ENCODE measurements at places on chromosomes 4 and X.

GRCh38 chrX:48957477-48957826 lies at the start of gene OTUD5:
Gene OTUD5, minus strand, starts transcription at chrX:48957607. Its CDS starts 37 bp downstream, at chrX:48957570.
- ATAC-seq: peak; percentile 35

DNA sequence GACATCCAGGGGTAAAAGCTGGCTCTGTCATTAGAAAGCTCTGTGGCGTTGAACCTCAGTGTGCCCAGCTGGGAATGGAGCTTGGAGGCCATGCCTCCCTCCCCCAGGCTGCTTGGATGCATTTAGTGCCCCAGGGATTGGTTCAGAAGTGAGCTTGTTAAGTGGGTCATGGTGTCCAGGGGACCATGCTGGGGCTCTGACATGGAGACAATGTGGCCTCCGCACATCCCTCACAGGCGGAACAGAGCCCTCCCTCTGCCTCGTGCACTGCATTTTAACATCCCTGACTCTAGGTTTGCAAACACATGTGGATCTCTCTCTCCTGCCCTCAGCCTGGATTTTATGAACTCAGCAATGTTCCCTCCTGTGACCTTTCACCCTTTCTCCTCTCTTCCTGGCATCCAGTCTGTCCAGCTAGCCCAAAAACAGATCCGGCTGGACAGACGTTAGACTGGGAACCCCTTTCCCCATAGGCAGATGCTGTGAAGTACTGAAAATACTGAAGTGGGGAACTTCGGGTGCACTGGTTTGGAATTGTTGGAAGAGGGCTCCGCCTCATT lies 81.5 kb downstream of the SORCS2 start:
- ATAC-seq: no peak

GRCh38 chr4:3628868-3629175 lies 96.6 kb upstream of the LRPAP1 start:
- ATAC-seq: no peak

DNA sequence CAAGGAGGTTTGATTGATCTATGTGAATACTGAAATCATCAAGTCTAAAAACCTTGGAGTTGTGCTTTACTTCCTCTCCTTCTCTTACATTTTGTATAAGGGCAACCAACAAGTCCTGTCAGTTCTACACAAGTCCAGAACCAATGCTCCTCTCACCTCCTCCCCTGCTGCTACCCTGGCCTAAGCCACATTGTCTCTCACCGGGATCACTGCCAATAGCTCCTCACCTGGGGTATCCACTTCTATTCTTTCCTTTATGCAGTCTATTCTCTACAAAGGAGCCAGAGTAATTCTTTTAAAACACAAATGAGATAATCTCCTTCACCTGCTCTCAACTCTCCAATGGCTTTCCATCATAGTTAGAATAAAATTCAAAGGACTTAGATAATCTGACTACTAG lies 13.3 kb upstream of the ARHGEF6 start:
- no peak for ATAC-seq

GRCh38 chrX:31316340-31316991 lies 244.6 kb upstream of the FTHL17 start:
- ATAC-seq: no peak

DNA sequence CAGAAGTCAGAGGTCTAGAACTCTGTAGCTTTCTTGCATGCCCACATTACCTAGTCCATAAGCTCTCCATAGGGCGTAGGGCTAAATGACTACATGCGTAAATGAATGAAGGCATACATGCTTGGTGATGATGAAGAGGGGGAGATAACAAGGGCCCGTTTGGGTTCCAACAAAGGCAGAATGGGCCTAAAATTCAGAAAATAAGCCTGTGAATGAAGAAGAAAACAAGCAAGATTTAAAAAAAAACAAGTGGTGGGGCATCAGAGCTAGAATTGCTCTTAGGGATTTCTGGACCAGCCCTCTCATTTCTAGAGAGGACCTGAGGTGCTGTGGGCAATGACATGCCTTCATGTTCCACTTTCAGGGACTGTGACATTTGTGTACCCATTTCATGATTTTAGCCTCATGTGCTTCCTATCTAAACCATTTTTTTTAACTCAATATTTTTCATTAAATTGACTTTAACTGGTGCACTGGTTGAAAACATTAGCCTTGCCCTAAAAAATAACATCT lies 12.1 kb downstream of the GPRIN3 start:
- no peak for ATAC-seq

DNA sequence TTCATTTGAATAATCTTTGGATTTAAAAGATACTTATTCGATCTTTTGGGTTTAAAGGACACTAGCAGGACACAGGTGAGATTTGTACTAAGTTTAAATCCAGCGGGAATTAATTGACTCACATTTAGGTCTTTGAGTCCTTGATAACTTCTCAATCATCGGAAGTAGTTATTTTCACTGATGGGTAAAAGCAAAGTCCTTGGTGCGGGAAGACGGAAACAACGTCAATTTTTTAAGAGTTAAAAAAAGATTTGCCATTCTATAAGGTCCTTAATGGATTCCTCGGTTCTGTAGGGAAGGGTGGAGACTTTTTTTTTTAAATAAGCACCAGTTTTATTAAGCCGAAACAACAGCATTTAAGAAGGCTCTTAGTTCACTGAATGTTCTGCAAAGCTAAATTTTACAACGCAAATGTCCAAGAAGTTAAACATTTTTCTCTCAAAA lies 2.9 kb downstream of the TMSB4X start:
- ATAC-seq: no peak

- ATAC-seq: no peak
Measured at GRCh38 chr4:87657525-87657924, 7.4 kb downstream of the DMP1 start.

- no peak for ATAC-seq
Measured at GRCh38 chrX:132488180-132488705, 595 bp downstream of the MBNL3 start.

- ATAC-seq: no peak
Measured at GRCh38 chr4:32858971-32859370, 2138.8 kb downstream of the PCDH7 start.

DNA sequence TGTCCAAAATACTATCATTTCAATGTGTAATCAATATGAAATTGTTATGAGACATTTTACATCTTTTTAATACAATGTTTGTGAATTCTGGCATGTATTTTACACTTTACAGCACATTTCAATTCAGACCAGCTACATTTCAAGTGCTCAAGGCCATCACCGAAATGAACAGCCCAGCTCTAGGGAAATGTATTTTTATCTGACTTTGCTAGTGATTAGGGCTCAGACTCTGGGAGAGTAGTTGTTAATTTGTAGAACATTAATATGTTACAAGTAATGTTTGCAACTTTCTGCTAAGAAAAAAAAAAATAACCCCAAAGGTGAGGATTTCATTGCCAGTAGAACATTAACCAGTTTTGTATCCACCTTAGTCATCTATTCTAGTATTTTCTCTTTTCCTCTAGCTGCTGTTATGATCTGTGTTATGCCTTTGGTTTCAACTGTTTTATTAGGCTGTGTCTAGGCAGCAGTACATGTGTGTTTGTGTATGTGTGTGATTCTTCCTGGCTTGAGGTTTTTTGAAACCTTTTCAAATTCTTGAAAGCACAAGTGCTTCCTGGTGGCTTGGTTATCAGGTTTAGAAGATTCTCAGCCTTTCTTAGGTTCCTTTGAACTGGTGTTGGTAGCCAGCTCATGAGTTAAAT lies 125.9 kb downstream of the NSUN7 start:
- no peak for ATAC-seq

DNA sequence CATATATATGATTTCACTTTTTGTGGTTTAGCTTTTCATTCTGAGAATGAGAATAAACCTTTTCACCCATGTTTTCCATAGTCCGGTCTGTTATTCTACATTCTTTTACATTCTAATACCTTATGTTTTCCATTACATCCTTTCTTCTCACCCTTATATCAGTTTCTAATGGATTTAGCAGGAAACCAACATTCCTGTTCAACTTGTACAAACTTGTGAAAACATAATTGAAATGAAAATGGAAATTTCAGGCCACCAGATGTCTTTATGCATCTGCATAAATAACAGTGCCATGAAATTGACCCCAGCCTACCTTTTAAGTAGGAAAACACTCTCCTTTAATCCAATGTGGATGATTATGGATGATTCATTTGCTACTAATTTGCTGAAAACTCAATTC lies 494.8 kb upstream of the ZFP42 start:
- no peak for ATAC-seq

DNA sequence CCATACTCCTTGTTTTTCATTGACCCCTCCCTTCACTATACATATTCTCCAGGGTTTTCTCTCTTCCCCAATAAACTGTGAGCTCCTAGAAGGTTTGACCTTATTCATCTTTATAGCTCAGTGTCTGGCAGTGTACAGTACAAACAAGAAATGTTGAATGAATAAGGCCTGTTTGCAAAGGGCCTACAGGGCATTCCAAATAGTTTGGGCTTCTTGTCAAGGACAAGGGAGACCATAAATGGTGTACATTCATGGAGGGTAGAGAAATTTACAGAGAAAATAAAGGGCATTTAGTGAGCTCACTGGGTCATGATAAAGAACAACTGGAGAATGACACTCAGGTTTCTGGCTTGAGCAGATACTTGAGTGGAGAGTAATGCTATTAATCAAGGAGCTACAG lies 47.5 kb upstream of the EIF1AX start:
- no peak for ATAC-seq

DNA sequence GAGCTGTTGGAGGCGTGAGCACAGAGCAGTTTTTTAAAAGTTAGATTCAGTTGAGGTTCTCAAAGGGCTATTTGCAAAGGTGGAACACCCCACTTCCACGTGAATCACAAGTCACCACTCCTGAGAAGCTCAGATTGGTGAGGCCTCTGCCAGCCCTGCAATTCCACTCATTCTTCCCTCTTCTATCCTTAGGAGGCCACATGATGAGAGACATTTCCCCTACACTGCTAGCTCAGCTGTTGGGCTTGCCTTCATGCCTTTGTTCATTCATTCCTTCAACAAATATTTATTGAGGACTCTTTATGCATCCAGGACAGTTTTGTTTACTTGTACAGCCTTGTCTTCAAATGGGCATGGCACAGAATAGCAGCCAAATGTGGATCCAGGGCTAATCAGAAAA lies 3.7 kb downstream of the SRPX2 start:
- peak; percentile 18 for ATAC-seq

DNA sequence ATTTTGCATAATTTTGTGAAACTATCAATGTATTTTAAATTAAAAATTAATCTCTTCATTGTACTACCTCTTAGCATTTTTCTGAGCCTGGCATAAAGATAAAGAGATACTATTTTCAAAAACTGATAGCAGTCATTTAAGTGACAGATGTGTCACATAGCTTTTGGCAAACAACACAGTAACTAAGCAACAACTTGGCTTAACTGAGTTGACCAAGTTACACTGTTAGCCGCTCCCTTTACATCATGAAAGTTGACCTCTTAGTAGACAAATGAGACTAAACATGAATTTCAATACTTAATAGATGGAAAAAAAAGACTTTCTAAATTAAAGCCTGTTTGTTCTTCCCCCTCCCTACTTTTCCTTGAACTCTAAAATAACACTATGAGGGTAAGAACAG lies 62.0 kb downstream of the ATP8A1 start:
- ATAC-seq: no peak

- ATAC-seq: peak; percentile 67
Measured at GRCh38 chr4:54498661-54499111, 159.1 kb upstream of the KIT start.

DNA sequence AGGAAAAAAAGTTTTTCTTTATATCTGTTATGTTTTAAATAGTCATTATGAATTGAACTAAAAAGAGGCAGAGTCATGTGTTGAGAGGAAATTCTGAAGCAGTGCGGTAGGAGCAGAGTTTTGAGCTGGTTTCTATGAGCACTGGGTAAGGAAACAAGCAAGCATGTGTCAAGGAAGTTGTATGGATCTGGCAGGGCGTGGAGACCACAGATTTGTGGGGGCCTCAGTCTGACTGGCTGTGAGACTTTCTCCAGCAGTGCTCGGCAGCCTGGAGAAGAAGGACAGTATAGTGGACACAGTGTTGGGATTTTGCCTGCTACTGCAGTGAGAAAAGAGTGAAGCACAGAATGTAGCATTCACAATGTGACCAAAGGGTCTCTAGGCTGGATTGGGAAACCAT lies 399.1 kb downstream of the INPP4B start:
- ATAC-seq: no peak

DNA sequence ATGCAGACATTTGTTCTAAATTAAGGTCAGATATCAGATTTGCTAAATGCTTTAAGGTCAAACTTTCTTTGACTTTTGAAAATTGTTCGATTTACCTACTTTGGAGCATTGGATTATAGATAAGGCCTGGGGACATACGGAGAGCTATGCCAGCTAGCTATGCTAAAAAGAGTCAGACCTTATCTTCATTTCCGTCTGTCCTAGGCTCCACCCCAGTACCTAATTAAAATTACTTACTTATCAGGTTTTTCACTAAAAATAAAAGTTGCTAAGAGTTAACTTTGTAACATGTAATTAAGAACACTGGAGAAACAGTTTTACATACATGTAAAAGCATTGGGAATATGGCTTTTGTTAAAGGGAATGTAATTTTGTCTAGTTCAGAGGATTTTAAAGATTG lies 7.1 kb upstream of the TMEM35A start:
- ATAC-seq: no peak

DNA sequence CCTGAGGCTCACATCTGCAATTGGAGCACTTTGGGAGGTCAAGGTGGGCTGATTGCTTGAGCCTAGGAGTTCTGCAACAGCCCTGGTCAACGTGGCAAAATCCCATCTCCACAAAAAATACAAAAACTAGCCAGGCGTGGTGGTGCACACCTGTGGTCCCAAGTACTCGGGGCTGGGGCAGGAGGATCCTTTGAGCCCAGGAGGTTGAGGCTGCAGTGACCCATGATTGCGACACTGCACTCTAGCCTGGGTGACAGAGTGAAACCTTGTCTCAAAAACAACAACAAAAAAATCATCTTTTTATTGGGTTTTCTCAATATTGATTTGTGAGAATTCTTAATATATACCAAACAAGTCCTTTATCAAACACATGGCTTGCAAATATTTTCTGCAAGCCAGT lies 64.9 kb downstream of the ANKRD17 start:
- ATAC-seq: no peak

DNA sequence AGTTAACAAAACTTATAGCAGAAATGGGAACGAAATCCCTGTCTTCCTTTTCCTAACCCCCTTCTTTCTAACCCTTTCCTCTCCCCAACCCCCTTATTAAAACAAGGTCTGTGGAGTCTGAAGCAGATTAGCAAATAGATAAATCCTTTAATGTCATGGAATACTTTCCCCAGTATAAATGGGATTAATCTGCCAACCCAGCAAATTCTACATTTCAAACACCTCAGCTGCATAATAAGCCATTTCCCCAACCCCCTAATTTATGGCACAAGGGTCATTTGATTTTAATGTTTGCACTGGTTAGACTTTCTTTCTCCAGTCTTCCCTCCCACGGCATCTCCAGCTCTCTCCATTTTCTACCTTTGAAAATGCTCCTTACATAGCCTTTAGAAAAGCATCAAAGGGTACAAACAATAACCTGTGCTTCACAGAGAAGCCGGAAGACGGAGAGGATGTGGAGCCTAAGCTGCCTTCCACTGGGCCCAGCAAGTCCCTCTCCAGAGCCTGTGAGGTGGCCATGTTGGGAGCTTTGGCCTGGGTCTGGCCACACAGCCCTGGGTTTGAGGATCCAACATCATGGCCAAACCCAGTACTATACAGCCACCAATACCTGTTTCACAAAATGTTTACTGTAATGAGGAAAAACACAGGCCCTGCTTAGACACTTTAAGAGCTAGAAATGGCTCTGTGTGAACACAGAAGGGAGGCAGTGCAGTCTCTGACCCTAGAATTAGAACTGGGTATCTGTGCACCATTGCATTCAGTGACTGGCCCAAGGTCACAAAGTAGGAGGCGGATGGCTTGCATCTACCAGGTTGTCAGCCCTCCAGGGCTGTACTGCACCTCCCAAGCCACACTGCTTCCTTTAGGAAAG lies 56.9 kb upstream of the SPRY1 start:
- ATAC-seq: no peak

- ATAC-seq: no peak
Measured at GRCh38 chr4:164601653-164602052, 152.3 kb upstream of the SMIM31 start.

Data from motor neuron (in vitro differentiated cells).